ENCODE measurements at places on chromosomes 5 and 9.

- DNase-seq: no peak
Measured at GRCh38 chr5:177109810-177110209, 23.1 kb downstream of the FGFR4 start.

DNA sequence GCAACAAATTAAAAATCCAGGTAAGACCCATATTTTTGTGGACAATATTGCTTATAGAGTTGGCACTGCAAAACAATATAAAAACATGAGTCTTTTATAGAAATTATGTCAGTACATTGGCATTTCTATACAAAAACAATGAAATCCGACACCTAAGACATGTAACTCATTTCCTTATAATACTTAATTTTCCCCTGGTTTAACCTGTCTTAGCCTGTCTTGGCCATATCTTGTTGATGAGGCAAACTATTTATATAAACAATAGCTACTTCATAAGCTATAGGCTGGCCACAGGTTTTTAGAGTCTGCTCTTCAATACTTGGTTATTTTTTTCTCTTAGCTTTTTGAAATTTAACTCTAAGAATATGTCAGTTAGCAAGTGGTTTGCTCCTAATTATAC lies 44.7 kb upstream of the IZUMO3 start:
- DNase-seq: no peak

DNA sequence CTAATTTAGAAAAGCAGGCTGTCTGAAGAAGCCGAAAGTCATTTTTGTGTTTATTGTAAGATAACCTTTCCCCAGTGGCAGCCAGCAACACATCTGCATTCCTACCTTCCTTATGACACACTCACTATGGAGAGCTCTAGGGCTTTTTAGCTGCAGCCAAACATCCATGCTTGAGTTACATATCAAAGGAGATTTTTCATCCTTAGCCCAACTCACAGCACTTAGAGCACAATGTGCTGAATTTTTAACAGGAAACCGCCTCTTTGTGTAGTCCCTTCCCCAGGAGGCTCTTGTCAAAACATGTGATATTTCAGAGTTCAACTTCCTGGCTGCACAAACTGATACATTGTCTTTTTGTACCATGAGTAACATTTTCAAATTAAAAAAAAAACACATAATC lies 379.2 kb downstream of the CTNND2 start:
- no peak for DNase-seq

- DNase-seq: no peak
Measured at GRCh38 chr5:163574472-163575440, 69.3 kb downstream of the MAT2B start.

GRCh38 chr5:125225424-125225823 lies 479.0 kb upstream of the ZNF608 start:
- DNase-seq: no peak

- no peak for DNase-seq
Measured at GRCh38 chr5:137665678-137666460, 70.0 kb downstream of the KLHL3 start.

GRCh38 chr5:124180875-124181461 lies 565.5 kb downstream of the ZNF608 start:
- DNase-seq: no peak

- DNase-seq: no peak
Measured at GRCh38 chr9:131122158-131122557, 3.2 kb upstream of the NUP214 start.

GRCh38 chr9:88521308-88521707 lies 13.7 kb upstream of the NXNL2 start:
- no peak for DNase-seq

- DNase-seq: no peak
Measured at GRCh38 chr5:95777441-95777840, 45.1 kb downstream of the GLRX start.

- no peak for DNase-seq
Measured at GRCh38 chr9:127058645-127059021, 63.8 kb downstream of the ANGPTL2 start.

GRCh38 chr9:120852240-120853010 lies 9.7 kb upstream of the PSMD5 start:
- DNase-seq: no peak

- no peak for DNase-seq
Measured at GRCh38 chr9:124934290-124934689, 6.6 kb downstream of the GOLGA1 start.

GRCh38 chr9:72675586-72675985 lies 154.2 kb downstream of the TMC1 start:
- DNase-seq: no peak

- DNase-seq: no peak
Measured at GRCh38 chr9:8659108-8659507, 859.5 kb upstream of the DMAC1 start.

DNA sequence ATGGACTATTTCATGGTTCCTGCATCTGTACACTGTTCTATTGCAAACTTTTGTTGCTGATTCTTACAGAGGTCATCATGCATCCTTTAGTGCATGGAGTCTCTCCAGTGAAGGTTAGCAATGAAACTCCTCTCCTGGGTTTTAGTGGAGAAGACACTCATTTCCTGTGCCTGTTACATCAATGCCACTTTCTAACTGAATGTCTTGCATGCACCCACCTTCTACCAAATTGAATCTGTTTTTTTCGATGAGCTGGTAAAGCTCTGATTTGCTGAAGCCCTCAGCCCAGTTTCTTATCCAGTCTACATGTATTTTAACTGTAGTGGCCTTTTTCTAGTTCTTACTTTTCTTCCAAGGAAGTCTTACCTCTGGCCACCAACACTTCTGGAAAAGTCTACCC lies 591.8 kb upstream of the ADAMTS16 start:
- DNase-seq: no peak

- no peak for DNase-seq
Measured at GRCh38 chr5:31811210-31811609, 172.3 kb downstream of the PDZD2 start.

- no peak for DNase-seq
Measured at GRCh38 chr5:177610770-177611445, 11.0 kb downstream of the B4GALT7 start.

DNA sequence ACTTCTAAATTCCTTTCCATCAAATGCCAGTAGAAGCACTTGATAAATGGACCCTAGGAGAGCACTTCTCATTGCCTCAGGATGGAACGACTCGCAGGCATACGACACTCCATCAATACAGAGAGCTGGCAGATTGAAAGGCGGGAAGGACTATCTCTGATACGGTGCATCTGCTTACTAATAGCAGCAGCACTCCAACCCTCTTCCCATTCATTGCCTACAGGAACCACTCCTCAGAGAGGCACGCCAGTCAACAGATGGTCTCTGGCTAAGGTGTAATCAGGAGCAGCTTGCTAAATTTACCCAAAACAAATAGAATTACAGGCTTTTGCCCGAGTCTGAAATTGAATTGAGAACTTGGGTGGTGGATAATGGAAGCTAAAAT lies 168.1 kb downstream of the EFNA5 start:
- no peak for DNase-seq

DNA sequence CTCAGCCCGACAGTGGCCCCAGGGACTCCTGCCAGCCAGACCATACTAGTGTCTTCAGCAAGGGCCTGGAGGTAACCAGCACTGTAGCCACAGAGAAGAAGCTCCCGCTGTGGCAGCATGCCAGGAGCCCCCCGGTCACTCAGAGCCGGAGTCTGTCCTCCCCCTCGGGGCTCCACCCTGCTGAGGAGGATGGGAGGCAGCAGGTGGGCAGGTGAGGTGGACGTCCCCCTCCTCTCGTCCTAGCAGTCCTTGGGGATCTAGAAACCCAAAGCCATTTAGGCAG lies 28.0 kb upstream of the LRRC14B start:
- DNase-seq: no peak

- no peak for DNase-seq
Measured at GRCh38 chr5:157366741-157367674, 93.0 kb upstream of the NIPAL4 start.

GRCh38 chr9:130817914-130818313 lies 17.1 kb upstream of the ABL1 start:
- no peak for DNase-seq

- no peak for DNase-seq
Measured at GRCh38 chr5:111513131-111513520, 791 bp upstream of the STARD4 start.

DNA sequence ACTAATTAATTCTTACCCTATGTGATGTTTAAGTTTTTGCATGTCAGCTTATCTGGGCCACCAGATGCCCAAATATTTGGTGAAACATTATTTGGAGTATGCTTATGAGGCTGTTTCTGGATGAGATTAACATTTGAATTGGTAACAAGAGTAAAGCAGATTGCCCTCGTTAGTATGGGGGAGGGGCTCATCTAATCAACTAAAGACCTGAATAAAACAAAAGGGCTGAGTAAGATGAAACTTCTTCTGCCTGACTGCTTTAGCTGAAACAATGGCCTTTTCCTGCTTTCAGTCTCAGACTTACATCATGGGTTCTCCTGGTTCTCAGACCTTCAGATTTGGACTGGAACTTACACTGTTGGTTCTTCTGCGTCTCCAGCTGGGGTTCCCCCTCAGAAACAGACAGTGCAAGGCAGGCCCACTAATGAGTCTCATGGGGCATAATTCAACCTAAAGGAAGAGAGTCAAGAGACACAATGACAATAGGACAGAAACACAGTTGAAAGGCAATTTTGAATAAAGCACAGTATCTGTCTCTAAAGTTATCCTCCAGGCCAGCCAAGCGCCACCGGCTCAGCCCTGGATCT lies 288.4 kb downstream of the CAAP1 start:
- DNase-seq: no peak

DNA sequence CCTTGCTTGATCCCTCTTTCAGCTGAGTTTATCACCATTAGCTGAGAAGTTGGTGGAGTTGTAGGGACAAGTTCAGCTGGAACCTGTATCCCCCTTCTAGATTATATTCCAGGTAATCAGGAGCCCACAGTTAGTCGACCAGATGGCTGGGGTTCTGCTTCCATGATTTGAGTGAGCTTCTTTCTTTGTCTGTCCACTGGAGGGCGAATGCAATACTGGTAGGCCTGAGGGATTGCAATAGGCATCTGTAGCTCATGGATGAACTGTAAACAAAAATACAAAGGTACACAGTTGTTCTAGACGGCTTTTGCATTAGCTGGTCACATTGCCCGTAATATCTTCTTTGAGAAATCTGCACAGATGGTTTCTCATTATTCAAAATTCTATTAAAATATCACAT lies 88.9 kb downstream of the PCSK5 start:
- no peak for DNase-seq

DNA sequence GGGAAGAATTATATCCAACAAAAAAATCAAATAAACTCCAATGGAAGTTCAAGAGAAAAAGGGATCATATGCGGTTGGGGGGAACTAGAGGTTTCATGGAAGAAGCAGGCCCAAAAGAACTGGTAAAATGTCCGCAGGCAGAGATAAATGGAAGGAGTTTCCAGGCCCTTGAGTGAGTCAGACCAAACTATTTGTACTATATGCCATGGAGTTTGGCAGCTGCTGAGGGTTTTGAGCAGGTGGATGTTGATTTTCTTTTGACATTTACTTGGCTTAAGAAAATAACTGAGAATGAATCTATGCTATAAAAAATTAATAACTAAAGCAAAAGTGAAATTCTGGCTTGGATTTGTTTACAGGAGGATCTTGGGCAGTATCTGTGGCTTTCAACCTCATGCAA lies 33.7 kb downstream of the MINAR2 start:
- DNase-seq: no peak

DNA sequence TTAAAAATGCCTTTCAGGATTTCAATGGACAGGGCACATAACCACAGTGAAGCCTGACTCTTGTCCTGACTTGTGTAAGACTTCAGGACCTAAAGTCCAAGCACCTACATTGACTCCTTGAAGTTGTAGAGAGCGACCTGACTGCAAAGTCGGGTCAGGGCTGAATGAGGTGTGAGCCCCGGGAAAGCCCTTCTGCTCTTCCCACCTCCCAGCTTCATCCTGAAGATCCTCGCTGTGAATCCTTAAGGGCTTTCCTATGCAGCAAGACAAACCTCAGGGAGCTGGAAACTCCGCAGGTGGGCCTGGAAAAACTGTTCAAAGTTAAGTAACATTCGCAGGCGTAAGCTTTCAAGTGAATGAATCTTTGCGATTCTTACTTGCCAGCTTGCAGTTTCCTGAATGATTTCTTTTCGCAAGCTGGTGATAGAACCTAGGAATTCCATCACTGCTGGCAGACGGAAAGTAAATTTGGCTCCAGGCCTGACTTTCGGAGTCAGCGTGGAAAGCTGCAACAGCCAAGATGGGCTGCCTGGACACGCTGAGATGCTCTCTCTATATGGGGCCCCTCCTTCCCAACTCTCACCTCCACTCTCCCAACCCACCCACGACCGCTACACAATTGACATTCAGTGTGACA lies 10.9 kb downstream of the SEMA5A start:
- no peak for DNase-seq

DNA sequence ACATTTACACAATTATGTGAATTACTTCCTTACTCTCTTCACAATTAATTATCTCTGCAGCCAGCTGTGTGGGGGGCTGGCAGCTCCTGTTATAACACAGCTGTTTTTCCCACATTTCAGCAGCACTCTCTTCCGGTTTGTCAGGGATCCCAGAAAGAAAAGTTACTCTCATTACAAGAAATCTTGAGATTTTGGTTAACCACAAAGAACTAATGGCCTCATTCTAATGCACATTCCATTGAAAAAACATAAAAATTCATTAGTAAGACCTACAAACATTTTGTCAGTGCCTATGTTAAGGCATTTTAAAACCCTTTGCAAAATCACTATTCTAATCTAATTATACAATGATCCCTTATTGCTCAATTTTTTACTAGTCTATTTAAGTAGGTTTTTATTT lies 64.1 kb downstream of the PDE4D start:
- DNase-seq: no peak

GRCh38 chr5:137566118-137566541 lies 67.0 kb upstream of the SPOCK1 start:
- DNase-seq: no peak

- DNase-seq: no peak
Measured at GRCh38 chr5:54362434-54362833, 52.1 kb upstream of the ARL15 start.

GRCh38 chr9:116442528-116442927 lies 244.6 kb upstream of the TRIM32 start:
- no peak for DNase-seq

DNA sequence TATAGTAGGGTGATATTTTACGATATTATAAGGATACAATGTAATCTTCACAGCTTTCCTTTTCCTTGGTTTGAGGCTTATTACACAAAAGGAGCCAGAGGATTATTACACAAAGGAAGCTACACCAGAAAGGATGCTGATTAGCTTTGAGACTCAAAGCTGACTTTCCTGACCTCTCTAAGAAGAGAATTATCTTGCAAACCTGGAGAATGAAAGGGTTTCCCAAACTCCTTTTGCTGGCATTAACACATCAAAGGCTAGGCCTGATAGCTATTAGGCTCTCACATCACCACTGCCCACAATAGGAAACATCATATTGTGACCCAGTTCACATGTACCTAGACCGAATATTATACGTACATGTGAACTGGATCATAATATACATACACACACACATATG lies 34.2 kb upstream of the CHD1 start:
- DNase-seq: no peak
